NCI-H1105 treated with DMSO at 0.1 percent for 48 hours (cell line): ENCODE measurements at places on chromosomes 2 and 18.

DNA sequence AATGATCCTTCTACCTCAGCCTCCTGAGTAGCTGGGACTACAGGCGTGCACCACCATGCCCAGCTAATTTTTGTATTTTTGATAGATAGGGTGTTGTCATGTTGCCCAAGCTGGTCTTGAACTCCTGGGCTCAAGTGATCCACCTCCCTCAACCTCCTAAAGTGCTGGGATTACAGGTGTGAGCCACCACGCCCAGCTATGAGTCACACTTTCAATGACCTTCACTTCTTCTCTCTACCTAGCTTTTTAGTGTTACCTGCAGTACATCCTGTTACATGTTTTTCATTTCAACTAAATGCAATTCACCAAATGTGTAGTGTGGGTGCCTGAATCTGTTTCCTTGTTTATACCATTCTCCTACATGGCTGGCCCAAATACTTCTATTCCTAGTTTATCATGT lies 64.0 kb downstream of the SLC39A10 start:
- DNase-seq: no peak

DNA sequence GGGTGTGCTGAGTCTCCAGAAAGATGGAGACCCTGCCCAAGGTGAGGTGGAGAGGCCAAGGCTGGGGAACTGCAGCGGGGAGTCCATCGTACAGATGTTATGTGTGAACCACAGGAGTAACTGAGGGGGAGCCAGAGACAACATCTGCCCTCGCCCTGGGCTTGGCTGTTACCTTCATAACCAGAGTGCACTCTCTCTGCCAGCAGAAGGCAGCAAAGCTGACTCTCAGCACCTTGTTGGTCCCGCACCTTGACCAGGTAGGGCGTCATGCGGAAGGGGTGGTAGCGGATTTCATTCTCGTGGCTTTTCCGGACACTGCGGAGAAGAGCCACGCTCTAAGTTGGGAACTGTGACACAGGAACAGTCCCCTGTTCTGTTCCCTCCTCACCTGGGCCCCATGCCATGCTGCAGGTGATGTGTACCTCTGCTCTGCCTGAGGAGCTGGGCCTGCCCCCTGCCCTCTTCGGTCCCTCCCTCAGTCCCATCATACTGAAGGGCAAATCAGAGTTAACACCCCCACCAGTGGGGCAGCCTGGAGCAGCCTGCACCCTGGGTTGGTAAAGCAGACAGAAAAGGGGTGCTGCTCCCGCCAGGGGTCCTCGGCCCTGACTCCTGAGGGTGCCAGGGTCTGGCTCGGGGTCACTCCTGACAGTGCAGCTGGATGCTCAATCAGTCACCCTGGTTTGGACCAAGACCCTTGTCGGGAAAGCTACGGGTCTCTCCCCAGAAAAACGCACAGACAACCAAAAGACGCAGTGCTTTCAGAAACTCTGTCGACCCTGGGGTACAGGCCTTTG lies 20.3 kb downstream of the PER2 start:
- DNase-seq: no peak

- no peak for DNase-seq
Observed at GRCh38 chr18:74674487-74674886, 76.8 kb downstream of the ZNF407 start.

DNA sequence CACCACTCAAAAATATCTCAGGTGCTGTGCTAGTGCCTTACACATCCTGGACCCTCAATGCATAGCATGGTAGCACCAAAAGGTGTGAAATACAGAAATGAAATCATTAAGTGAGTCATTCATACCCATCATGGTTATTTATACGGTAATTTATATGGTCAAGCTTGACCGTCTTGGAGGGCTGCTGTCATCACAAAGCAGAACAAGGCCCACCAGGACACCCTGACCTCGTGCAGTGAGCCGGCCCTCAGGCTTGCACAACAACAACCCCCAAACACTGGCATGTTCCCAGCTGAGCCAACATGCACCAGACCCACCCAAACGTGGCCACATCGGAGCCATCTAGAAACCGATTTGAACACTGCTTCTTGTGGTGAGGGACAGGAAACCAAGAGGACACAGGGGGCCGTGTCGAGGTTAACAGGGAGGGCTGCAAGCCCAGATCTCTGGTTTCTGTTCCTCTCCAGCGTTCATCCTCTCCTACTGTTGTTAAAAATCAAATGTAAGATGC lies 378.5 kb upstream of the ID2 start:
- DNase-seq: no peak

DNA sequence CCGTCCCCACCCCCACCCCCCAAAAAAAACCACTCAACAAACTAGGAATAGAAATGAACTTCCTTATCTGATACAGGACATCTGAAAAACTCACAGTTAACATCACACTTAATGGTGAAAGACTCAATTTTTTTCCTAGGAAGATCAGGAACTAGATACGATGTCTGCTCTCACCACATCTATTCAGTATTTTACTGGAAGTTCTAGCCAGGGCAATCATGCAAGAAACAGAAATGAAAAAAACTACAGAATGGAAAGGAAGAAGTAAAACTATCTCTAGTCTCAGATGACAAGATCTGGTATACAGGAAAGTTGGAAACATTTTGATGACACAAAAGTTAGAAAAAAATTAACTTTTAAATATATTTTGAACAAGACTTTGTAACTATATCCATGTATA lies 114.4 kb upstream of the FZD5 start:
- DNase-seq: no peak

DNA sequence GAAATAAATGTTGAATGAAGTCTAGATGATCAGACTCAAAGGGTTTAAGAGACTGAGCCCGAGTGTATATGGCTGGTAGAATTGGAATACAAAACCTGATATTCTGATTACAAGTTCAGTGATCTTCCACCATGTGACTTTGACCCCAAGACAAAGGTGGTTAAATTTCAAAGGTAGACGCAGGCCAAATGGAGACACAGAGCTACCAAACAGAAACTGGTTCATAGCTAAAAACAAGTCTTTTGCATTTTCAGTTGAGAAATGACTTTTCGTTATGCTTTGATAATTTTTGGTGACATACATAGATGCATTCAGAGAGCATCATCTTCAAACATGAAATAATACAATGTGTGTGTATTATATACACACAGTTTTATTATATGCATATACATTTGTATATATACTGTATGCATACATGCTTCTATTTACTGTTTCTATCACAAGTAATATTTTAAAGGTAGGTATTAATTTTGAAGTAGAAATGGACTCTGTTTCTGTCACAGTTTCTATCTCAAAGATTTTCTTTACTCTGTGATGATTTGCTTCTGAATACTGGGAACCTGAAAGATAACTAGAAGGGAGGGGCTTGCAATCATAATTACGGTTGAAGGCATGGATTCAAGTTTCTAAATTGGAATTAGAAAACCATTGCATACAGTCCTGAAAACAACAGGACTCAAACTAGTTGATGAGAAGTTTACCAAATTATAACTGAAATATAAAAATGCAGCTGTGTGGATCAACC lies 142.3 kb downstream of the ABCA12 start:
- no peak for DNase-seq

DNA sequence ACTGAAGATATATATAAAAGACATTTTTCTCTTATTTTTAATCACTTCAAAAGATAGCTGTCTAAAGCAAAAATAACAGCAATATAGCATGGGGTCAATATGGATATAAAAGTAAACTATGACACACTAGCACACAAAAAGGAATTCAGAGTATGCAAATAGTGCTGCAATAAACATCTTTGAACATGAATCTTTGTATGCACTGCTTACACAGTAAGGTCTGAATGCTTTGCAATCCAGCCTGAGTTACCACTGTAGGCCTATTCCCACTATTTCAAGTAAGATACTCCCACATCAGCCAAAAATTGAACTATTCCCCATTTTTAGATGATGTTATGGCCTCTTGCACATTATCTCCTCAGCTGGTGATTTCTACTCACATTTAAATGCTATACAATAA lies 27.4 kb upstream of the ERCC3 start:
- DNase-seq: no peak

DNA sequence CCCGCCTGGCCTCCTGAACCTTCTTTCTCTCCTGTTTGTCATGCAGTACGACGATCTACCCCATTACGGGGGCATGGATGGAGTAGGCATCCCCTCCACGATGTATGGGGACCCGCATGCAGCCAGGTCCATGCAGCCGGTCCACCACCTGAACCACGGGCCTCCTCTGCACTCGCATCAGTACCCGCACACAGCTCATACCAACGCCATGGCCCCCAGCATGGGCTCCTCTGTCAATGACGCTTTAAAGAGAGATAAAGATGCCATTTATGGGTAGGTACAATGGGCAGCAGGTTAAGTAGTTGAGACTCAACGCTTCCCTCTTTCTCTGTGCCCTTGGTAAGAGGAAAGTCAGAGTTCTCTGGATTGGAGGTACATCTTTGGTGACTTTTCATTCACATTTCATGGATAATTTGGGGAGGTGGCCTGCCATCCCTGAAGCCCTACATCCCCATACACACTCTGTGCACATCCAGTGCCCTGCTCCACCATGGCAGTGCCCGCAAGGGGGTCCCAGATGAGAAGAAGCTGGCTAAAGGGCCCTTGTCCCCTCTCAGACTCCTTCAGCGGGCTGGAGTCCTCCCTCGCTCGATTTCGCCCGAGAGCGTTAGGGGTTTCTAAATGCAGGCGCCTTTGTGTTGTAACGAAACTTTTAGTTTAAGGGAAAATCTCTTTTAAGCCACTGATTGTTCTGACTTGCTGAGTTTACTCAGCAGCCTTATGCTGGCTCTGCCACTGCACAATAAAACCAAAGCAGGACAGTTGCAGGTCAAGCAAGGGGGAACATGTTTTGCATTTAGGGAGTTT lies 3.0 kb downstream of the MEIS1 start:
- DNase-seq: no peak

GRCh38 chr2:207697411-207697810 lies 14.0 kb upstream of the CCNYL1 start:
- no peak for DNase-seq

GRCh38 chr2:170155022-170155722 lies 22.8 kb upstream of the MYO3B start:
- no peak for DNase-seq

GRCh38 chr2:86229221-86229620 lies 30.0 kb downstream of the MRPL35 start:
- DNase-seq: no peak

GRCh38 chr2:225282858-225283710 lies 116.4 kb upstream of the NYAP2 start:
- DNase-seq: peak; percentile 39

GRCh38 chr2:222939208-222939856 lies 78.5 kb downstream of the ACSL3 start:
- peak; percentile 64 for DNase-seq

- no peak for DNase-seq
Observed at GRCh38 chr2:159094173-159094737, 125.8 kb downstream of the TANC1 start.

DNA sequence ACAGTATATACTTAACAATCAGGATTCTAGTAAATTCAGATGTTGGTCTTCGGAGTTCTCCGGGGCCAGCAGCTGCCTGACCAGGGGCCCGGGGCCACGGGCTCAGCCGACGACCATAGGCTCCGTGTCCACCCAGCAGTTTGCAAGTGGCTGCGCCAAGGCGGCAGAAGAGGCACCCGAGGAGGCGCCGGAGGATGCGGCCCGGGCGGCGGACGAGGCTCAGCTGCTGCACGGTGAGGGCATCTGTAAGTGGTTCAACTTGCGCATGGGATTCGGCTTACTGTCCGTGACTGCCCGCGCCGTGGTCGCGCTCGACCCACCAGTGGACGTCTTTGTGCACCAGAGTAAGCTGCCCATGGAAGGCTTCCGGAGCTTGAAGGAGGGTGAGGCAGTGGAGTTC lies 136.3 kb downstream of the NUP35 start:
- no peak for DNase-seq
